NCI-H2107 (cell line): ENCODE measurements at places on chromosomes 3 and 15.

DNA sequence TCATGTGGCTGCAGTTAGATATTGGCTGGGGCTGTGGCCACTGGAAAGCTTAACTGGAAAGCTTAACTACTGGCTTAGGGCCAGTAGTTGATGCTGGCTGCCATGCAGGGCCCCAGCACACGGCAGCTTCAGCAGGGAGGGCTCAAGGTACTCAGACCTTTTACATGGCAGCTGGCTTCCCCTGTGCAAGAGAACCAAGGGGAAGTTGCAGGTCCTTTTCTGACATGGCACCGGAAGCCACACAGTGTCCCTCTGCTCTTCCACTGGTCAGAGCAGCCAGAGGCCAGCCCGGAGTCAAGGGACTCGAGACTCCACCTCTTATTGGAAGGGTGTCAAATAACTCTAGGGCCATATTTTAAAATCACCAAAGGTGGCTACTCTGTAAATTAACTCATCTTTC is 24.5 kb downstream of the CCR9 start:
- no peak for DNase-seq

GRCh38 chr15:65338366-65338765 is 33.9 kb downstream of the RNU5B-1 start:
- DNase-seq, result no peak

GRCh38 chr3:139129892-139130291 is 85.2 kb upstream of the PRR23C start:
- DNase-seq, result no peak

DNA sequence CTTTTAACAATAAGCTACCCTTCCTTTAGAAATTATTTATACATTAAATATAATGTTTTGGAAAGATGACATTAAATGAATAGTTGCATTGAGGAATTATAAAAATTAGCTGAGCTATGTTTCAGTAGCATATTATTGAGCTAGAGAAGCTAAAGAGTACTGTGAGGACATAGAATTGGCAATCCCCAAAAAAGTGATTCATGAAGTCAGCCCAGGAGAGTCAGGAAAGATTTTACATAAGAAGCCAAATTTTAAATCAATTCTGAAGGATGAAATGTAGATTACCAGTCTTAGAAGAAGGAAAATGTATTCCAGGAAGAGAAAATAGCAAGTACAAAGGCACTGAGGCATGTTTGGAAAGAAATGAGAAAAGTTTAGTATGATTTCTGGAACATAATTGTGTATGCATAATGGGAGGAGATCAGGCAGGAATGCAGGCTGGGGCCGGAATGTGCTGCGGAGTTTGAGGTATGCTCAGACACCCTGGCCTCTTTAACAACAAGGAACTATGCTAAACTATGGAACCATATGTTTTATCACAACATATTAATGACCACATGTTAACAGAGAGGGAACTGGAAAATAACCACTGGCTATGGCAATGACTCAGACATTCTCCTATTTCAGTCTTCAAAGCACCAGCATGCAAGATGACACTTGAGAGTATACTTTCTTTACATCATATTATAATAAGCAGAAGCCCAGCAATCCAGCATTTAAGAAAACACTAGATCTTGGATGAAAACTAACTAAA is 103.3 kb upstream of the COL8A1 start:
- DNase-seq, result no peak

DNA sequence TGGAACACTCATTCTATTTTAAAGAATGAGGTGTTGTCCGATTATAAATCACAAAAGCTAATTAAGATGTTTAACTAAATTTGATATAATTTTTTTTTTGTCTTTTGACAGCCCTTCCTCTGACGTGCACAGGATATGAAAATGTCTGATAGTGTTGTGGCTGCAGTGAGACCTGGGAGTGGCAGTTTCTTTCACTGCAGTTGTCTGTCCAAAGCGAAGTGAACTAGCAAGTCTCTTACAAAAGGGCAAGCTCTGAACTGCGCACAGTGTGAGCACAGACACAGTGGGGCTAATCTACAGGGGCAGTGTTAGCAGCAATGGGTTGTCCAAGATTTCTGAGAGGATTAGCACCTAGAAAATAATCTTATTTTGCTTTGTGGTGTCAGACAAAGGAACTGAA is 29.1 kb upstream of the MYRIP start:
- no peak for DNase-seq

GRCh38 chr15:56732135-56732885 is 999 bp downstream of the ZNF280D start:
- DNase-seq, result no peak

GRCh38 chr3:37626736-37627565 is 234.7 kb upstream of the CTDSPL start:
- DNase-seq, result no peak

DNA sequence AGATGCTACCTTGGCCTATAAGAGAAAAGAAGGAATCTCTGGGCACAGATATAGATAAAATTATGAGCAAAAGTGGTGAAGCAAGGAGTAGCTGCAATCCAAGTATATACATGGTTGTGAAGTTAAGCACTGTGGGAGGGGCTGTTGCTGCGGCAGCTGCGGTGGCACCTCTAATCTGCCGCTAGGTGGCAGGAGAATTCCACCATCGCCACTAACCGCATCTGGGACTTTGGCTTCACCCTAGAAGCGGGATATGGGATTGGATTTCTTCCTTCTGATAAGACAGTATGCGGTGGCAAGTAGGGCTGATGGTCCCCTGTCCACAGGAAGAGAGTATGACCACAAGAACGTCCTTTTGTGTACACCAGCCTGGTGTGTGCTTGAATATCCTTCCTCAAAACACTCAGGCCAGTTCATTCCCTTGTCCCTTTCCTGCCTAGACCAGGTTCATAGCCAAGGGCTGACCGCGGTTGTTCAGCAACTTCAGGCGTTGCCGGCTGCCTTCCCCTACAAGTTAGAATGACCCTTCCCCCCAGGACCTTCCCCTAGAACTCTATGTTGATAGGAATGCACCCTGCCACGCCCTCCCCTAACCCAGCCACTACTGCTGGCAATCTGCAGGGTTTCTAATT is 5.1 kb downstream of the MAGEL2 start:
- DNase-seq, result peak; percentile 9

- no peak for DNase-seq
Measured at GRCh38 chr3:131582438-131582837, 79.7 kb upstream of the MRPL3 start.

- DNase-seq, result no peak
Measured at GRCh38 chr15:88036154-88036839, 220.2 kb downstream of the NTRK3 start.

DNA sequence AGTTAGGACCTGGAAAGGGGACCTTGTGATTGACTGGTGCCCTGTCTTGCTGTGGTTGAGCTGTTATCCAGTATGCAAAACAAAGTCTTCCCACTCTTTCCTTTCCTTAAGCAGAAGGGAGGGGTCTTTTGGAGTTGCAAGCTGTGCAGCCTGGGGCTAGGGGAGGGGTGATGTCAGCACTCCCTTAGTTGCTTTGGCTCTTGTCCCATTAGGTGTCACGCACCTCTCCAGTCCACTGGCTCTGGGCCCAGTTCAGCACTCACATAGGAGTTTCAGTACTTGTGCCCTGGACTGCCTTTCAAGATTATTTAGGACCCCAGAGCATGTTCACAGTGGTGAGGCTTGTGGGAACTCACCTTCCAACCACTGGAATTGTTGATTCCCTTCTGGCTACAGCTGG is 238.5 kb downstream of the DOCK3 start:
- no peak for DNase-seq

GRCh38 chr3:189896533-189896932 is 224.2 kb downstream of the P3H2 start:
- DNase-seq, result no peak

DNA sequence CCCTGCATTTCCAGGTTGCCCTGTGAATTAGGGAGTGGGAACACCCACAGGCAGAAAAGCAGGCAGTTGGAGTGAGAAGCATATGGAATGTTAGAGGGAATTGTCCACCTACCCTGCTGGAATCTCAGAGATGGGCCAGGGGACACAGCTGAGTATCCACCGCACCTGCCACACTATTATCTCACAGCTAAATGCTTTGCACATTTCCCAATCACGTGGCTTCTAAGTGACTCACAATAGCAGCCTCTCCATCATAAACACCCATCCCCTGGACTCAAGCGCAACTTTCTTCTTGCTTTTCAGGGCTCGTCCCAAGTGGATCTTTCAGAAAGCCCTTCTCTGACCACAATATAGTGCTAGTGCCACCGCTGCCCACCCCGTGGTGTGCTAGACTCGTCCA is 389.0 kb upstream of the LMCD1 start:
- DNase-seq, result no peak

DNA sequence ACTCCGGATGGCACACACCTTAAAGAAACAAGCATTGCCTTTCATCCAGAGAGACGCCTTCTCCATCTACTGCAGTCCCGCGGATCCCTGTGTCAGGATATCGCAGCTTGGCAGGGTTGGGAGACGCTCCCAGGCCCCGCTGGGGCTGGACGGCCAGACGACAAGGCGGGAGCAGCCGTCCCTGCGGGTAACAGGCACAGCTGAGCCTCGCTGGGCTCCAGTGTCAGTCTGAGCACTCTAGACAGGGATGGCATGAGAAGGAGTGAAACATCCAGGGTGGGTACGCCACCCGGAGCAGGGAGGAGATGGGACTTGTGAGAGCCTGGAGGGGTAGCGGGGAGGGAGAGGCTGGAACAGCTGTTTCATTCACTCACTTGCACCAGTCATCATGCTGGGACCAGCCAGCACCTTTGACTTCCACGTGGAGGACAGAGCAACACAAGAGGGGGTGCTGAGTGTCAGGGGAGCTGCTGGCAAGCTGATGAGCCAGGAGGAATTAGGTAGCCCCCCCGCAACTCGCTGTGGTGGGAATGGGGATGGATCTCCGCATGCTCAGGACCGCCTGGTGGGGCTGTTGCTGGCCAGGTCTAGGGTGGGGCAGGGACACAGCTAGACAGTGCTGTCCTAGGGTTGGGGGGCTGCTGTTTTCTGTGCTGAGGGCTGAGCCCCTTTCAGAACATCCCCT is 31.6 kb upstream of the SNRPA1 start:
- DNase-seq, result no peak

- DNase-seq, result no peak
Measured at GRCh38 chr3:10928407-10928960, 64.1 kb upstream of the SLC6A1 start.

DNA sequence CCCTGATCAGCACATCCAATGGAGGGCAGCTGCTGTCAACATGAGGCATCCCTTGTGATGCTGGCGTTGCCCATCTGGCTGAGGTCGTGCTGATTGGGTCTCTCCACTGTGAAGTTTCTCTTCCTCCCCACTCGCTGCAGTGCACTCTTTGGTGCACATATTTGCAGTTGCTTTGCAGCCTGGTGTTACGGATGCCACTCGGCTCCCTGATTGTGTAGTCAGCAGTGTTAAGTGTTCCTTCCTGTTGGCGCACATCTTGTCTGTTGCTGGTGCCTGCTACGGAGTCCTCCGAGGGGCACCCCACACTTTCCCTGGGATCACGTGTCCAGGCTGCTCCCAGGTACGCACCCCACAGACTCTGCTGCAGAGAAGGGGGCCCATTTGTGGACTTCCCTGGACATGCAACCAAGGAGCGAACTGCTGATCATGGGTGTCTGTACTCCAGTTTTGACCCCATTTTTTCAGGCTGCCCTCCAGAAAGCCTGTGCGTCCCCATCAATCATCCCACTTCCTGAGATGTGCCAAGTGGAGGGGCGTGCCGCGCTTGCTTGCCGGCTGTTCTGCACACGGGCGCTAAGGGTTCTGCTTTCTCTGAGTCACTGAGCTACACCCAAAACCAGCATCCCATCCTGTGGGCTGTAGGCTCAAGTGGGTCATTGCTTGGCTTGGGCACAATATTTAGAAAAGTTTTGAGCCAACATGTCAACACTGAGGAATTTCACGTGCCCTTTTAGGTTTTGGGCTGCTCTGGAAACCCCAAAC is 98.6 kb downstream of the FBLN2 start:
- DNase-seq, result no peak

- no peak for DNase-seq
Measured at GRCh38 chr3:107067421-107067820, 309.8 kb upstream of the CCDC54 start.

GRCh38 chr3:32712506-32713055 is 27.6 kb downstream of the CNOT10 start:
- no peak for DNase-seq

DNA sequence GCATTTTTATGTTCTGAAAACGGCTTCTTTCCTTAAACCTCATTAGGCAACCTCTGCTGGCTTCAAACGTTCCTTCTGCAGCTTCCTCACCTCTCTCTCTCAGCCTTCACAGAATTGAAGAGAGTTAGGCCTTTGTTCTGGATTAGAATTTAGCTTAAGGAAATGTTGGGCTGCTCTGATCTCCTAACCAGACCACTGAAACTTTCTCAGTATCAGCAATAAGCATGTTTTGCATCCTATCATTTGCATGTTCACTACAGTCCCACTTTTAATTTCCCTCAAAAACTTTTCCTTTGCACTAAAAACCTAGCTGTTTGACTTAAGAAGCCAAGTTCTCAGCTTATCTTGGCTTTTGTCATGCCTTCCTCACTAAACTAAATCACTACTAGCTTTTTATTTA is 49.5 kb downstream of the SMARCC1 start:
- no peak for DNase-seq

- no peak for DNase-seq
Measured at GRCh38 chr3:197335428-197336132, 37.2 kb upstream of the DLG1 start.

- no peak for DNase-seq
Measured at GRCh38 chr15:77060546-77060945, 10.4 kb downstream of the TSPAN3 start.

GRCh38 chr3:77298417-77298816 is 258.5 kb downstream of the ROBO2 start:
- DNase-seq, result no peak

- DNase-seq, result no peak
Measured at GRCh38 chr15:68441045-68441743, 9.2 kb upstream of the ITGA11 start.

DNA sequence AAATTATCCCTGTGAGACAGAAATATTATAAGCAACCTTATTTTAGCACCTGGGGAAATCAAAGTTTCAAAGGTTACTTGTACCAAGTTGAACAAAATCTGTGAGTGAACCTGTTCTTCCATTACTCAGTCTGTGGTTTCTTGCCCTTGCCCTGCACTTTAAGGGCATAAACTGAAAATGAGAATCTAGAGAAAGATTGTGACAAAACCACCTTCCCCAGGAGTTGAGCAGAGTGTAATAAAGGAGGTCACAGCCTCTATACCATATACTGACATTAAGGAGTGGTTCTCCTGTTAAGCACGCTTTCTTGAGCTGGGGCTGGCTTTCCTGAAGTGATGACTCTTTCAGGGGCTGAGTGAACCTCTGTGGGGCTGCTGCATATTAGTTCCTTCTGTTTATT is 143.4 kb downstream of the PDCD6IP start:
- no peak for DNase-seq

- no peak for DNase-seq
Measured at GRCh38 chr3:64686446-64686908, 1.3 kb downstream of the ADAMTS9 start.

DNA sequence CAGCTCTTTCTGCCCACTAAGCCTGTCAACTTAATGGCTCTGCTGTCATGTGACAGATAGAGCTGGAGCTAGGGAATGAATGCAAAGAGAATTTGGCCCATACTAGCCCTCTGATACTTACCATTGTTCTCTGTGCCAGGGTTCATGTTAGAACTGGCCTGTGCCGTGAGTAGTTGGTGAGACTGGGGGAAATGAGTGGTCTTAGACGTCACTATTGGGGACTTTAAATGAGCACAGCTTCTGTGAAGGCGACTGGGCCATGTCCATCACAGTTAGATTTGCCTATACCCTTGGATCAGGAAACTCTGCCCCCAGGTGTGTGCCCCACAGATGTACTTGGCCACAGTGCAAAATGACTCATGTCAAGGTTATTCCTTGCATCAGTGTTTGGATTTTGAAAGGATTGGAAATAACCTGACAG is 124.9 kb downstream of the PTPRG start:
- DNase-seq, result no peak

- DNase-seq, result no peak
Measured at GRCh38 chr3:9930804-9931418, 2.7 kb upstream of the CRELD1 start.
